ENCODE measurements at places on chromosomes 13 and 19. TPM values are rescaled to one million over a fixed set of nuclear protein-coding genes. Genes with fewer than 3 reads are reported as not detected.

The NCCRP1 gene
- 1.5 TPM for total RNA-seq

The KCNN1 gene
- 0.92 TPM for total RNA-seq

The ZBTB32 gene
- not detected for total RNA-seq

The C19orf38 gene
- not detected for total RNA-seq

The ZNF709 gene
- total RNA-seq: not detected

The CCNA1 gene
- total RNA-seq: 0.32 TPM

The ADGRL1 gene
- 8.4 TPM for total RNA-seq

The MISP gene
- total RNA-seq: 84.4 TPM

The SMAD9 gene
- total RNA-seq: 0.14 TPM

The CDC16 gene
- 41.8 TPM for total RNA-seq

The CYP2B6 gene
- total RNA-seq: not detected

The TIMM50 gene
- 215 TPM for total RNA-seq

The PSPN gene
- total RNA-seq: 0.72 TPM

The FGF21 gene
- not detected for total RNA-seq

The PSG3 gene
- 0.07 TPM for total RNA-seq

The AP1M1 gene
- 71.5 TPM for total RNA-seq

The ZNF471 gene
- total RNA-seq: 0.07 TPM

The KASH5 gene
- total RNA-seq: not detected

The FUT2 gene
- total RNA-seq: not detected

Measured in A549 treated with AZD2906 at 1 μM for 4 hours (cell line).